ENCODE measurements at places on chromosomes 4 and X.

DNA sequence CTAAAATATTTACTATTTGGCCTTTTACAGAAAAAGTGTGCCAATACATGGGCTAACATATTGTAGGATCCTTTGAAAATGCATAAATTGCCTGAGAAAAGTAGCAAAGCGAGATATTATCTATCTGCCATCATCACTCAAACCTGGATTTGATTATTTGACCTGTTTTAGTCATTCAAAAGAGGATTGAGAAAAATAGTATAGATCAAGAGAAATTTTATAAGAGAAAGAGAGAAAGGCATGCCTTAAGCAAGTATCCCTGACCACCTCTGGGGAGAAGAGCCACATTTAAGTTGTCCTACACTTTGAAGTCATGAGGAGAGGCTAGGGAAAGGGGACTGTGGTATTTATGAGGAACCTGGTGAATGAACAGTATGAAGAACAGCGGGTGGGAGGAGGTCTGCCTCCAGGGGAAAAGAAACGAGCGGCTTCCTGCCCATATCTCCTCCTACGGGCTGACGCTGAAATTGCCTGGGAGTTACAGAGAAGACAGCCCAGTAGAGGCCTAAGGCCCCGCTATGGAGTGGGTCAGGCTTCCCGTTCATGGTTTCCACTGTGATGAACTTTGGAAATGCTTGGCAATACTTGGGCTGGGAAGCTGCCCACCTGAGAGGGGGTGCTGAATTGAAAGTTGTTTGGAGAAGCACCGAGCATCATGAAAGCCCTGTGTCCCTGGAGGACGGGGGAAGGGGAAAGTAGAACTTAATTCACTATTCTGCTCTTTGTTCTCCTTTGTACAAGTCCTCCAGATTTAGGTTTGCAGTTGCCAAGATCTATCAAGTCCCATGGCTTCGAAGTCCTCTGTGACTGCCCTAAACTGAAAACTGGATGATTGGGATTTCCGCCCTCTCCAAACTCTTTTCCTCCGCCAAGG lies 106.9 kb upstream of the ACSL4 start:
- DNase-seq = no peak

DNA sequence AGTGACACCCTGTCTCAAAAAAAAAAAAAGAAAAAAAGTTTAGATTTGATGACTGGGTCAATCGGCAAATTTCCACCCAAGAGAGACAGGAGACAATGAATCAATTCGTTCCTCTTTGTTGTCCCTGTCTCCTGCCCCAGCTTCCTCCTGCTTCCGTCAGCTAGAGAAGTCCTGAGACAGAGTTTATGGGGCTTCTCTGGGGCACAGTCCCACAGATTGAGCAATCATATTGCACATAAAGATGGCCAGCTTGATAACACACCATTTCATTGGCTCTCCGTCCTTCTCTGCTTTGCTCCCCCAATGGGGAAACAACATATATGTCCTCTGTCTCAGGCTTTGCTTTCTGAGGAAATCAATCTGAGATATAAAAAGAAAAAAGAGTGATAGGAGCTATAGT lies 78.4 kb upstream of the FUNDC1 start:
- no peak for DNase-seq

- DNase-seq = peak; percentile 13
Measured at GRCh38 chrX:119647552-119648420, 41.6 kb upstream of the NKRF start.

GRCh38 chr4:183840311-183840710 lies 64.8 kb upstream of the STOX2 start:
- peak; percentile 33 for DNase-seq

DNA sequence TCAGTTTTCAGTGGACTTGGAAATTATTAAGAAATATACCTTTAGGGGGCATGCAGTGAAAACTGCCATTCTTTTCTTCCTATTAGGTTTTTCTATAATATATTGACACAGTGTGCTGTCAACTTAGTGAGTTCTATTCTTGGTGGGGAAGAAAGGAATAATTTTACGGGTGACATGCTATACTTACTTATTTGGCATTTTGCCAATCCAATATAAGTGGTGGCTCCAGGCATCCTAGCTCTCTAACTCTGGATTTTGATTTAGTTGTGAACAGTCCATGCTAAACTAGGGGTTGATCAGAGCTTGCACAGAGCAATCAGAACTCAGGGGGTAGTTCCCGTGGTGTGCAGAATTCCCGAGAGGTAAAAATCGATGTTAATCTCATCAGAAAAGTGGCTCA lies 277.7 kb upstream of the FTHL17 start:
- DNase-seq = no peak

DNA sequence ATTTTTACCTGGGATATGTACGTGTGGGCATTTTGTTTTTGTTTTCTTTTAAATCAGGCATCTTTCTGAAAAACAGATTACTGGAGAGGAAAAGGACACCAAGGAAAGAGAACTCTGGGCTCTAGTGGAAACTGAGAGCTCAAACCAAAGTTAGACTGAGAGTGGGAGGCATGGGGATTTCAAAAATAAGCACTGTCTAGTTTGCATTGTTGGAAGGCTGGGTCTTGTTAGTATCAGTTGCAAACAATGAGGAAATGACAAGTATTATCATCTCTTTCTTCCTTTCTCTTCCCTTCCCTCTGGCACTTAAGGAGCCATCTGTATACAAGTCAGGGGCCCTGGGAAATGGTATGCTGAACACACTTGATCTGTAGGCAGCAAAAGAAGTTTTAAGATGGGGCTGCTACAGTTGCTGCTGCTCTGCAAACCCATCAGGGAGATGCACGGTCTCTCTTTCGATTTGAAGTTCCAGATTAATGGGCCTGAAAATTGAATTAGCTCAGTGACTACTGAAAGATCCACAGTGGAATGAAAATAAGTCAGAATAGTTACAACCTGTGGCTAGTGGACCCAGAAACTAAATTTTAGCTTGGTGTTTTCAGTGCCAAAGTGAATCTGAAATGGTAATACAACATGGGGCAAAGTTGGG lies 48.0 kb upstream of the GRXCR1 start:
- no peak for DNase-seq

- no peak for DNase-seq
Measured at GRCh38 chr4:76758290-76758882, 139.6 kb downstream of the SOWAHB start.

DNA sequence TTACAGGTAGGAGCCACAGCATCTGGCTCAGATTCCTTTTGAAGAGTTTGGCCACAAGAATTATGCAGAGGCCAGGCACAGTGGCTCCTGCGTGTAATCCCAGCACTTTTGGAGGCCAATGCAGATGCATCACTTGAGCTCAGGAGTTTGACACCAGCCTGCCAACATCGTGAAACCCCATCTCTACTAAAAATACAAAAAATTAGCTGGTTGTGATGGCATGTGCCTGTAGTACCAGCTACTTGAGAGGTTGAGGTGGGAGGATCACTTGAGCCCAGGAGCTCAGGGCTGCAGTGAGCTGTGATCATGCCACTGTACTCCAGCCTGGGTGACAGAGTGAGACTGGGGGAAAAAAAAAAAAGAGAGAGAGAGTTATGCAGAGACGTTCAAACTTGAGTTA lies 53.0 kb downstream of the MID1IP1 start:
- DNase-seq = no peak

DNA sequence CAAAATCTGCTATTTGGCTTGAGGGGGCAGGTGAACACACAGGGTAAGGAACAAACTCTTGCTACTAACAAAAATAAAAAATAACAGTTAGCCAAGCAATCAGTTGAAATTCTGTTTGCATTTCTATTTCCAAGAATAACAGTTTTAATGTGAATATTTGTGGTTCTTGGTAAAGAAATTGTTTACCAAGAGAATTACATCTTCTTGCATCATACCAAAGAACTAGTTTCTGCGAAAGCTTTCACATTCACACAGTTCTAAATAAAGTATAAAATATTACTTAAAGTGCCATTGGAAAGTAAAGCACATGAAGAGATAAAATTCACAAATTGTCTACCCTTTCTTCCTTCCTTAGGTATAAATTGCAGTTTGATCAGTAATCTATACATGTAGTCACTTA lies 54.4 kb downstream of the KLHL4 start:
- DNase-seq = no peak

- DNase-seq = no peak
Measured at GRCh38 chrX:13666836-13667235, 13.9 kb downstream of the TCEANC start.

DNA sequence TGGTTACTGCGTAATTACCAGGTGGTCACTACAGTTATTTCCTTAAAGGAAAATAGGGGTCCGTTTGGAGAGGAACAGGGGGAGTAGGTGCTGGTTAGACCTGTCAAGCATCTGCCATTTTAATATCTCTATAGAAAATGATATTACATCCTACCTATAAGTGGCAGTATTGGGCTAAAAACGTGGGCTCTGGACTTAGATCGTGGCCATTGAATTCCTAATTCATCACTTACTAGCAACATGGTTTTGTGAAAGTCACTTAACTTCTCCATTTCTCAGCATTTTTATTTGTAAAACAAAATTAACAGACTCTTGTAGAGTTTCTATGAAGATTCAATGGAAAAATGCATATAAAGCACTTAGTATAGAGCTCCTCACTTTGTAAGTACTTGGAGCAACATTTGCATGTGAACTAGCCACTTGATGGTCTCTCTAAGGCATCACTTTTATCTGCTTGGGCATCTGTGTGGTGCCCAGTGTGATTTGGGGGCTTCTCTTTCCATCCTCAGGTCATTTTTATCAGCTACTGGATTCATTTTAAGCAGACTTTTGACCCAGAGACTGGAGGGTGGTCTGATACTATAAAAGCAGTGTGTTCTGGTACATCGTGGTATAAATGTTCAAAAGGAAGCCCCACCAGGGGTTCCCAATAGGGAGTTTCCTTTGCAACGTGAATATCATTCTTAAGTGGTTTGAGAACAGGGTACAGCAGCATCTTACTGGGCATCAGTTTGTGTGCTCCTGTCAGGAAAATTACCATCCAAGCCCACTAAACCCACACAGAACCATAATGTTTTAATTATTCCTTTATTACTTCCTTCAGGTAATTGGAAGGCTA lies 42.7 kb upstream of the RASSF6 start:
- DNase-seq = no peak

DNA sequence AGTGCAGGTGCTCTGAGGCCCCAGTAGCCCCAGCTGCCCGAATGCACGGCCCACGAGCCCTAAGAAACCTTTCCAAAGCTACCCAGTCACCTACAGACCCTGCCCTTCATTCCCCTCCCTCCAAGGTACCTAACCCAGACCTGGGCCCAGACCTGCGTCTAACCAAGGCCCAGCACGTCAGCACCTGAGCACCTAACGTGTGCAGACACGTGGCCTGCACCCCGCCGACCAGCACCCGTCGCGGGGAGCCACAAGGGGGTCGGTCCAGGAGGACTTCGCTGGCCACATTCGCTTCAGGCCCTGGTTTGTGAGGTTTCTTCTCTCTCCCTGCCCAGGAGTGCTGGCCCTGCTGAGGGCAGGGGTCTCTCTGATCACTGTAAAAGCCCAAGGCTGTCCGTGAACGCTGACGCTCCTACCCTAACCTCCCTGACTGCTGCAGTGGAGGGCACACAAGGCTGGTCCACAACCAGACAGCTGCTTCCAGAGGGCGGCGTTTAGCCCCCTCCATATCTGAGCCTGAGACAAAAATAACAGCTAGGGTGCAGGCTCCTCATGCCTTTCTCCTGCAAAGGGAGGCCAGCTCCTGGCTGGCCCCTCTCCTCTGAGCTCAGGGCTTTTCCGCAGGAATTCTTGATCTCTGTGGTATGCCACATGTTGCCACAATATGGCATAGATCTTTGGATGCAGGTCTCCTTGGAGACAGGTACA lies 31.8 kb downstream of the WDR1 start:
- no peak for DNase-seq

- no peak for DNase-seq
Measured at GRCh38 chr4:37427193-37427592, 182.7 kb downstream of the NWD2 start.

DNA sequence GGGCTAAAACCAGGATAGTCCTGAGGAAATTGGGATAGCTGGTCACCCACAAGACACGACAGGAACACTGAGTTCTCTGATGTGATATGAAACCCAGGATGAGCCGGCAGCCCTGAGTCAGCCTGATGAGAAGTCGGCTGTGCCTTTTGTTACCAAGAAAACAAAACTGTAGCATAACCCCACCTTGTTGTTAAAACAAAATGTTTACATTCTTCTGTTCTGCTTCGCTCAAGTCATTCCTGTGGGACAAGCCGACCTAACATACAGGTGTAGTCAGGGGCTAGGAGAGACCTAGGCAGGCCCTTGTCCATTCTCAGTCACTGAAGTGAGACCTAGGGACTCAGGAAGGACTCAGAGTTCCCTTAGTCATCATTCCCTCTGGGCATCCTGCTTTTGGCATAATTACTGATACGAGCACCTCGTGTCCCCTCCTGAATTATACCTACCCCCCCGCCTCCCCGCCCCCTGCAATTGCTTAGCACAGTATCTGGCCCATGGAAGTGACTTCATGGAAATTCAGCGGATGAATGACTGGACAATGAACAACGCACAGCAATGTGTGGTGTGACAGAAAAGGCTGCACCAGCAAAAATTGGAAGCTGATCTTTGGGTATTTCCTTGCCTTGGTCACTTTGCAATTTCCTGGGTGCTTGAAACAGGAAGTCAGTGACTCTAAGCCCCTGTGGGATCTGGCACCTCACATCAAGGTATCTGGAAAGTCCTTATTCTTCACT lies 31.9 kb upstream of the TLR2 start:
- no peak for DNase-seq

- no peak for DNase-seq
Measured at GRCh38 chrX:107025545-107025944, 25.5 kb upstream of the MORC4 start.

- DNase-seq = peak; percentile 51
Measured at GRCh38 chr4:52038103-52038912, at the start of gene SGCB. TSS of gene SGCB (minus strand) at chr4:52038299. CDS start at chr4:52038259, 40 bp downstream.

- no peak for DNase-seq
Measured at GRCh38 chr4:33054161-33054560, 2334.0 kb downstream of the PCDH7 start.

DNA sequence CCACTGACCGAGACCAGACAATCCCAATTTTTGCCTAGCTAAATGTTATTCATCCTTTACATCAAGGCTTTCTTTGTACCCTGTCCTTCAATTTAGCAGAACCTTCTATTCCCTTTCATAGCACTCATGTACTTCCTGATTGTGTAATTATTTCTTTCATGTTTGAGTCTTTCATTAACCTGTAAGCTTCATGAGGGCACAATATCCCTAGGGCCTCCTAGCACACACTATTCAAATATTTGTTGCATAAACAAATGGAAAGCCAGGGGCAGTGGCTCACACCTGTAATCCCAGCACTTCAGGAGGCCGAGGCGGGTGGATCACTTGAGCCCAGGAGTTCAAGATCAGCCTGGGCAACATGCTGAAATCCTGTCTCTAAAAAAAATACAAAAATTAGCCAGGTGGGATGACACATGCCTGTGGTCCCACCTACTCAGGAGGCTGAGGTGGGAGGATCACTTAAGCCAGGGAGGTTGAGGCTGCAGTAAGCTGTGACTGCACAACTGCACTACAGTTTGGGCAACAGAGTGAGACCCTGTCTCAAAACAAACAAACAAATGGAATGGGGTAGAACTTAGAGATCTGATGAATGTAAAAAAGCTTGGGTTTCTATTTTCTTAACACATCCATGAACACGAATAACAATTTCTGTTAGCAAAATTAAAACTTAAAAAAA lies 59.0 kb downstream of the SAT1 start:
- no peak for DNase-seq
